Activated CD4-positive, alpha-beta T cell treated with anti-CD3 and anti-CD28 coated beads, Interleukin-2, amount 10 ng/mL, durations not matched to agents 24 days and 14 days (primary cell): ENCODE measurements at places on chromosomes 3 and 15. TPM values are rescaled to one million over a fixed set of nuclear protein-coding genes. Genes with fewer than 3 reads are reported as not detected.

The CD200R1L gene
- not detected in 2 replicates for total RNA-seq

GRCh38 chr15:69511716-69512340 is 59.2 kb downstream of the RPLP1 start:
- no peak overlapping the region for H3K4me3 ChIP-seq
- peaks cover 14% of the 10 kb centered on the region for H3K27me3 ChIP-seq
- no peak overlapping the region for H3K27ac ChIP-seq

GRCh38 chr3:170966495-170966894 is 58.1 kb upstream of the EIF5A2 start:
- no peak overlapping the region for H3K4me3 ChIP-seq
- H3K27ac ChIP-seq = no peak overlapping the region
- no peaks in the 10 kb centered on the region for H3K4me1 ChIP-seq

- no peaks in the 10 kb centered on the region for H3K27me3 ChIP-seq
- H3K36me3 ChIP-seq = peaks cover 2% of the 10 kb centered on the region
- DNase-seq = no peak
- H3K27ac ChIP-seq = peak overlapping the region; percentile 43
- H3K4me3 ChIP-seq = no peak overlapping the region
These were observed 198.9 kb upstream of the LPP start for GRCh38 chr3:187954873-187955586.
